ENCODE measurements at places on chromosomes 7 and 10.

GRCh38 chr10:49596836-49597235, 13.3 kb upstream of the SLC18A3 start:
- DNase-seq: no peak

GRCh38 chr10:17098012-17098411, 31.6 kb downstream of the CUBN start:
- DNase-seq: no peak

- DNase-seq: no peak
These were observed 456.7 kb downstream of the LRMDA start for GRCh38 chr10:75887992-75888680.

- no peak for DNase-seq
These were observed 11.1 kb upstream of the SORBS1 start for GRCh38 chr10:95572131-95572820.

DNA sequence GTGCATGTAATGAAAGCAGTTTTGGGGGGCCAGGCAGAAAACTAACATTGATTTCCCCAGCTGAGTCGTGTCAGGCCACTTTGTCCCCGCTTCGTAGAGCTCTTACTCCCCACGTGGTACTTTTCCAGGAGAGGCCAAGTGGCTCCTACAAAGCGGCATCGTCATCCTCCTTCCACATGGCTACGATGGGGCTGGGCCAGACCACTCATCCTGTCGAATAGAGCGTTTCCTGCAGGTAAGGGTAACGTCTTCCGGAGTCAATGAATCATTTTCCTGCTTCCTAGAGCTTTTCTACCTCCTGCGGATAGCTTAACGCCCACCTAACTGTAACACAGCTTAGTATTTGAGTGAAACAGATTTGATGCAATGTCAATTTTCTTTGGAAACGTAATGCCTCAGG, 21.7 kb upstream of the SEC61A2 start:
- no peak for DNase-seq

DNA sequence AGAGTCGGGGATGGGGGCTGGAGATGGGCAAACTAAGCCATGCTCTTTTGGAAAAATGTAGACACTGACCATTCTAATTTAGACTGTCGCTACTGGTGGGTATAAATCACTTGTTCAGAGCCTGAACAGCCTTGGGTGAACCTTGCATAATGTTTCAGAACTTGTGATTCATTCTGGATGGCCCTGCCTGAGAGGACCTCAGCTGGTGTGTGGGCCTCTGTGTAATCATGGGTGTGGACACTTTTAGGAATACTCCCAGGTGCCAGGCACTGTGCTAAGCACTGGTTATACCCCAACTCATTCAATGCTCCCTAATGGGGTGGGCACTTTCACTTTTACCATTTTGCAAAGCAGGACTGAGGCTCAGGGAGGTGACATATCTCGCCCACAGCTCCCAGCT, 26.8 kb upstream of the TM9SF3 start:
- DNase-seq: no peak

DNA sequence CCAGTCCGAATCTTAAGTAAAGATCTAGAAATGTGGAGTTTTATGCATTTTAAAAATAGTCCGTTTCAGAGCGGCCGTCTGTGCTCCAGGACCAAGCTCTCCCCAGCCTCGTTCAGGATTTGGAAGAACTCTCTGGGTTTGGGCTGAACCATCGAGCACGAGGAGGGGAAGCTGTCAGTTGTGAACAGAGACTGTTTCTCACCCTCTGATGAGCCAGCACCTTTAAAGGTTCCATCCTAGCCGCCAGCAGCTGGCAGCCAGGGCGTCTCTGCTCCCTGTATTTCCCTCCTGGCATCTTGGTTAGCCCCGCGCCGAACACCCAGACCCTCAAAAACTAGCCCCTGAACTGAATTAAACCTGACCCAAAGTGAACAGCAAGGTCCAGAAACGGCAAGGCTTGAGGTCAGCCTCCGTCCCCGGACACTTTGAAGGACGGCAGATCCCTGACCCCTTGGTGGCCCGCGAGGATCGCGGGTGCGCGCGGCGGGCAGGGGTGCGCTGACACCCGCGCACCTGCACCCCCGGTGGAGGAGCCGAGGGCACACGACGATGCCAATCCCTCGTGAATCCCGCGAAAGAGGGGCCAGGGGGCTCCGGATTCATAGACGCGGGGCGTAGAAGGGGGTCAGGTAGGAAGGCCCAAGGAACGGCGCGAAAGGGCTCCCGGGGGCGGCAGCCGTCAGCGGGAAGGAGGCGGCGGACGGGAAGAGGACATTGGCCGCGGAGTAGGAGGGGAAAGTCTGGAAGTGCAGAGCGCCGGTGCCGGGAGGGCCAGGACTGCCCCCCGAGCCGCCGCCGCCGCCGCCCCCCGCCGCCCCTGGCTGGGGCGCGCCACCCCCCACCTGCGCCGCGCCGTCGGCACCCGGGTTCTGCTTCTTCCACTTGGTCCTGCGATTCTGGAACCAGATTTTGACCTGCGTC, 2.7 kb downstream of the NKX1-2 start:
- DNase-seq: no peak

GRCh38 chr7:134669388-134669787, 22.7 kb downstream of the BPGM start:
- no peak for DNase-seq

- DNase-seq: no peak
These were observed 177.7 kb downstream of the GLI3 start for GRCh38 chr7:42059275-42059674.

DNA sequence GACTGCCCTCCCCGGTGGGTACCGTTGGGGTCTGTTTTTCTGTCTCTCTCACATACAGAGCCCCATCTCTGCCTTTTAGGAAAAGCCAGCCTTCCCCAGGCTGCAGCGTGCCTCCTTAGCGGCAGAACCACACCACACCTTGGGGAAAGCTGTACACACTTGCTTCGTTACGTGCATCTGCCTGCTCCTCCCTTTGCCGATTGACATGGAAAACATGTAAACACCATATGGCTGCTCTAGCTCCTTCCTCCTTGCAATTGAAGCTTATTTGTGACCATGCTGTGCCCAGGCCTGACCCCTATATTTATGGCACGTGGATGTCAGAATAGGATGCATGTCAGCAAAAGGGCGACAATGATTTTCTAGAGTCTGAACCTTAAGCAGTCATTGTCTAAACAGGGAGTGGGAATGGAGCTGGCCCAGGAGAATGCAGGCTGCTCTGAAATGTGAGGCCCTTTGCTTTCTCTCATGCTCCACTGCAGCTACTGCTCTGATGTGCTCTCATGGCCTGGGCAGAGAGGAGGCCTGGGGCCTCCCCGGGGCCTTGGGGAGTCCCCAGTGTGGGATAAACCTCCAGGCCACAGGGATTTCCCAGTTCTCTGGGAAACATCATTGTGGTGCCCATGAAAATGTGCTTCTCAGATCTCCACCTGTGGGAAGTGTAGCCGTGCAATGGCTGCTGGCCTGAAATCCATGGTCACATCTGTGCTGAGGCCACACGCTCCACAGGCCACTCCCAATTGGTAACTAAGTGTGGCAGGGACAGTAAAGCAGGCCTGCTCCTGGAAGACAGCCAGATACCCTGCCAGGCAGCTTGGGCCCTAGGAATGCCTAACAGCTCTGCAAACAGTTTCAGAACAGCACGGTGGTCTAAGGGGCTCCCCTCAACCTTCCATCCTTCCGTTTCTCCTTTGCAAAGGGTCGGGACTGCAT, 18.6 kb downstream of the PDE6C start:
- no peak for DNase-seq

DNA sequence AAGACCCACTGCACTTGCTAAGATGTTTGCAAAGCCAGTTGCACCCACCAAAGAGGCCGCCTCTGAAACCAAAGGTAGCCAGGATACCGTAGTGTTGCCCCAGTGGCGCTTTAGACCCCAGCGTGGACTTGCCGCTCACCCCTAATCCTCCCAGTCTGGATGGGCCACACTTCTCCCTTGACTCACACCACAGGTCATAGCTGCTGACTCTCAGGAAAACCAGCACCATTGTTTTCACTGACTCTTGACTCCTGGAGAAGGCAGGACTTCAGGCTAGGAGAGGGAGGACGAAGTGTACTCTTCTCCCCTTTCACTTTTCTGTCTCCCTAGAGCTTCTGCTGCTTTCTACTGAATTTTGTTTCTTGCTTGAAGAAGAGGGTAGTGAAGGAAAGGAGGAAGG, 22.3 kb downstream of the RAB19 start:
- no peak for DNase-seq

- DNase-seq: peak; percentile 35
These were observed 5.7 kb downstream of the GATA3 start for GRCh38 chr10:8060010-8060703.

GRCh38 chr10:1137499-1138163, 81.4 kb downstream of the WDR37 start:
- DNase-seq: no peak

DNA sequence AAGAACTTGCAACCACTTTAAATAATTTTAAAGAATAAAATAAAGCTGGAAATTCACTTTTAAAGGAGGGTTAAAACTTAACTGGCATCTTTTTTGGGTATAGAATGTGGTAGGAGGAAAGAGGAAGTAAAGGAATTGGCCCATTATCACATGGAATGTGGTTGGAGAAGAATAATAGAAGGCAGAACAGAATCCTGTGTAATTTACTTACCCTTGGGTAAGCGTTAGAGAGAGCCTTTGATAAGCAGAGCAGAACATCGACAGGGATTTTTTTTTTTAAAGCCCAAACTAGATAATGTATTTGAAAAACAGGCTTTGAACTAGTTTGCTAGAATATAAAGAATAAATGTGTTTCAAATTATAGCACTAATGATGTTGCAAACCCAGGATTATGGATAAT, 199.8 kb upstream of the KIAA1217 start:
- DNase-seq: no peak

- peak; percentile 82 for DNase-seq
These were observed 560.2 kb downstream of the CALN1 start for GRCh38 chr7:71851776-71852498.

DNA sequence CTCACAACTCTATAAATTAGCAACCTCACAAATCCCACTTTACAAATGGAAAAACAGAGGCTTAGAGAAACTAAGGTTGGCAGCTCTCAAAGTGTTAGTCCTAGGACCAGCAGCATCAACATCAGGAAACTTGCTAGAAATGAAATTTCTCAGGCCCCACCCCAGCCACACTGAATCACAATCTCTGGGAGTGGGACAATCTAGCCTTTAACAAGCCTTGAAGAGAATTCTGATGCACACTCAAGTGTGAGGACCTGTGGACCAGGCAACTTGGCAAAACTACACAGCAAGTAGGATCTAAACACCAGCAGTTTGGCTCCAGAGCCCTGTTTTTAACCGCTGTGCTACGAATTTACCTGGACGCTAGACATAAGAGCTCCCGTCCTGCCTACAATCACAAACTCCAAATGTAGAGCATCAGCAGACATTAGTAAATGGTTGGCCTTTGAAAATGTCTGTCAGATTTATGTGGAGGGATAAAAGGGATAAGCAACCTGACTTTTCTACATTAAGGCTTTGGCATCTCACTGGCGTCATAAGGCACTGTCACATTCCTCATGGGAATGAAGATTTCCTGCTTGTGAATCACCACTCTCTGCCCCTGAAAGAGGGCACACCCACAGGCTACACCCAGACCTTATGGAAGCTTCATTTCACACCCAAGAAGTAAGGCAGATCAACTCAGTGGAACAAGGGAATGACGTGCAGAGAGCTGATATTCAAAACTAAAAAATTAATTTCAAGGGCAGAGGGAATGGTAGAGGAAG, 34.5 kb downstream of the PPP1R3C start:
- DNase-seq: peak; percentile 65
